ENCODE measurements at places on chromosomes 12 and 14.
A peak's percentile ranks its signal among the peaks of the same experiment; 100 is the strongest.

DNA sequence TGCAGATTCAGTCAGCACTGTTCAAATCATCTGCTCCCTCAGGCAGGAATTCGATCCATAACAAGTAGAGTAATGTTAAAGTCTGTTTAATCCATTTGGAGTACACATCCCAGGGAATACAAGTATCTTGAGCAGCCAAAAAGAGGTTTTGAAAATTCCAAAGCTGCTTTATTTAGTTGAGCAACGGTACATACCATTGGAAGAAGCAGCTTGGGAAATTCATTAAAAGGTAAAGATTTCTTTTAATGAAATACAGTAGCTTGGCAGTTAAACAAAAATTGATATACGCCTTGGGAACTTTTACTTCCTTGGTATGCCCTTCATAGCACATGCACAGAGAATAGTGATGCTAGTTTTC is 153.8 kb downstream of the LRIG3 start:
- DNase-seq = no peak

DNA sequence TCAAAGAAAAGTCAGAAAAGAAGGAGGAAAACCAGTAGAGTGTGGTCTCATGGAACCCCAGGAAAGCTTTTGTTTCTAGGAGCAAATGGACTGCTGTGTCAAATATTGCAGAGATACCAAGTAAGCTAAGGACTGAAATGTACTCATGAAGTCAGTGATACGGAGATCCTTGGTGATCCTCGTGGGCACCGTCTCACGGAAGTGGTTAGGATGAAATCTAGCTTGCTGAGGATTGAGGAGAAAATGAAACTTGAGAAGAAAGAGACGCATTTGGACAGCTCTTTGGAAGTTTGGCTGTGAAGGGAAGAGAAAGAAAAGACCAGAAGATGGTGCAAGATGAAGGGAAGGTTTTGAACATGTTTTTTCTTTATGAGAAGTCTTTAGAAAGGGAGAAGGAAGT is 104.0 kb upstream of the CCND2 start:
- DNase-seq = no peak

DNA sequence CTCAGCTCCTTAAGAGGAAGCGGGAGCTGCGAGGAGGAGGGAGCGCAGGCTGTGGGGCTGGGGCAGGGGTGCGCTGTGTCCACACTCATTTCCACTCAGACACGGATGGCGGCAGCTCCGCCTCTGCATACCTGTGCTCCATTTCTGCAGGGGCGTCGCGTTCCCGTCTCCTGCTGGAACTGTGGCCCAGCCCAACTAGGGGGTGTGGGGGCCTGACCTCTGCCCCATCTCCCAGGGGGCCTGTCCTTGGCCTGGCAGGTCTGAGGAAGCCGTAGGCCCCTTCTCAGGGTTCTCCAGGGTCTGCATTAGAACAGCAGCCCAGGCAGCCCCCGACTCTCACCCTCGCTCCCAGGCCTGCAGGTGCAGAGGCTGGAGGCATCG is 31.2 kb downstream of the FBRSL1 start:
- DNase-seq = no peak

GRCh38 chr14:26180221-26180620 is 417.6 kb downstream of the NOVA1 start:
- no peak for DNase-seq

GRCh38 chr14:96512602-96513397 is 10.6 kb downstream of the PAPOLA start:
- DNase-seq = no peak

- DNase-seq = no peak
Observed at GRCh38 chr12:57738661-57739237, at the start of gene AGAP2. Gene AGAP2, minus strand, starts transcription at chr12:57738742. Its CDS starts 496 bp downstream, at chr12:57738246.

- DNase-seq = no peak
Observed at GRCh38 chr12:58247633-58248032, 306.3 kb downstream of the ATP23 start.

DNA sequence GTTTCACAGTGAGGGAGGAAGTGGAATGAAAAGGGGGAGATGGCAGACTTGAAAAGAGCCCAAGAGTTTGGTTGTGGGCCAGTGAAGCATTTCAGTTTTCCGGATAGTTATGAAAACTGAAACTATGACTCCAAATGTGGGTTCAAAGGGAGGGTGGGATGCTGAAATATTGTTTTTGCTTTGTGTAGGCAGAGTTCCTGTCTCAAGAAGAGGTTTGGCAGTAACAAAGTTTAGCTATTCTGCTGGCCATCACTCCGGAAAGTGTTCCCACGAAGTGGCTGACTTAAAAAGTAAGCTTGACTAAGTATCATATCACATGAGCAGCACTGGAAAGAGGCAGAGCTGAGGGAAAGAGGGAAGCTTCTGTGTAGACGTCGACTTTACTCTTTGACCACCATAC is 85.2 kb downstream of the CAND1 start:
- no peak for DNase-seq

DNA sequence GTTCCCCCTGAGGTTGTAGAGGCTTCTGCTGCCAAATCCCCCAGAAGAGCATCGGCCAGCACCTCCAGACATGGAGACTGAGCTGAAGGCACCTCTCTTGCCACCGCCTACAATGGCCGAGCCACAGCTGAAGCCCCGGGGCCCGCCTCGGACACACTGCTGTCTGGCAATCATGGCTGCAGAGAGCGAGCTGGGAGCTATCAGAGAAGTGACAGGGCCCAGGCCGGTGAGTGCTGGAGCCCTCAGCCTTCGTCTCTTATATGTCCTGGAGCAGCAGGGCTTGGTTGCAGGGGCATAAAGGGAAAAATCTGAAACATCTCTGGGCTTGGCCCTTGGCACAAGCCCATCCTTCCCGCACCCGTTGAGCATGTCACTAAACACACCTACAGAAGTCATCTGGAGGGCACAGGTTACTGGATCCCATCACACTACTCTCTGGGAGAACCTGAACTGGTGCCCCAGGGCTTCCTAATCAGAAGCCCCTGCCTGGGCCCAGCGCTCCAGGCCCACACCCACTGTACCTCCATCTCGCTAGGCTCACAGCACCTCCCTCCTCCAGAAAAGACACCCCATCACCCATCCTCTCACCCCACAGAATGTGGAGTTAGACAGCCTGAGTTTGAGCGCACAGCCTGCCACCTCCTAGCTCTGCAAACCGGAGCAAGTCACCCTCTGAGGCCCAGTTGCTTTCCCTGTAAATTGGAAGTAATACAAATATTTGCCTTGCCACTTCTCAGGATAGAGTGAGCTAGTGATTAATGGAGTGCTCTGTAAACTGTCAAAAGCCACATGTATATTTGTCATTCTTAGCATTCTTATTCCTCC is at the start of gene KRT4:
Gene KRT4 (minus strand): TSS at position 232 of the 825 bp plus-strand sequence. CDS start 58 bp downstream, at position 174.
- DNase-seq = no peak

DNA sequence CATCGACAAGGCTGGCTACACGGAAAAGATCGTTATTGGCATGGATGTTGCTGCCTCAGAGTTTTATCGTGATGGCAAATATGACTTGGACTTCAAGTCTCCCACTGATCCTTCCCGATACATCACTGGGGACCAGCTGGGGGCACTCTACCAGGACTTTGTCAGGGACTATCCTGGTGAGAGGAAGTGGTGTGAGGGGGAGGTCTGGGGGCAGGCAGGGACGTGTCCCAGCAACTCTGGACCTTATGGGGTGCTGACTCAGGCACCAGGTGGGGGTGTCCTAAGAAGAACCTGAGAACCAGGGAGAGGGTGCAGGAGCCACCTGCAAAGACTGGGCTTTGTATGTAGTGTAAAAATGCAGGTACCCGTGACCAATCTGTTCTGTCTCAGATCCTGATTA is 5.2 kb downstream of the ENO2 start:
- no peak for DNase-seq

DNA sequence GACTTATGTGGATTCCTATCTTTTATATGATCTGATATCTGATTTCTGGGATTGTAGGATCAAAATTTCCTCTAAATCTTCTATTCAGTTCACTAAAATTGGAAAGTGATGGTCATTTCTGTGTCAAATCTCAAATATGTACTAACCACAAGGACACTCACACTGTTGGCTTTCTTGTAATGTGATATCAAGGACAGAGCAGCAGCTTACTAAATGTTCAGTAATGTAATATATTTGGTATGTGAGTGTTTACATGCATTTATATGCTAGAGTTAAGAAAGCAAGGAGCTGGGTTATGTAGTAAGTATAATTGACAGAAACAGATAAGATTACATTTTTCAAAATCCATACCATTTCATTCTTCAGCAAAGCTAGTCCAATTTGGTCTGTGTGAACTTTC is 16.5 kb downstream of the PUS7L start:
- DNase-seq = no peak

GRCh38 chr14:63638493-63638892 is 3.2 kb downstream of the WDR89 start:
- DNase-seq = no peak

GRCh38 chr12:121614872-121615467 is 11.4 kb upstream of the ORAI1 start:
- DNase-seq = no peak

DNA sequence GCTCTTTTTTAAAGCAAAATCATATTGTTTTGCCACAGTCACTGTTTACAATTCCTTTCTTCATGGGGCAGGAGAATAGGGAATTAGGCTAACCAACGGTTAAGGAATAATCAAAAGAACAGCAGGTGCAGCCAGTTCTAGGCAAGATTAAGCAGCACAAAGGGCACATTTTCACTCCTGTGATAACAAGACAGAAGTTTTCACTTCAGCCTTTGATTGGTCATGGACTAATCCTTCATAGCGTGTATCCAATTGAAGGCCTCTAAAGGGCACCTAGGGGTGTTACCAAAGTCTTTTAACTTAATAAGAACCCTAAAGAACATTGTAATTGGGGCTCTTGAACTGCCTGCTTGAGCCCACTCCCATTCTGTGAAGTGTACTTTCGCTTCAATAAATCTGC is 206.9 kb upstream of the AMIGO2 start:
- DNase-seq = no peak

- peak; percentile 42 for DNase-seq
Observed at GRCh38 chr12:78888568-78888967, 24.0 kb downstream of the SYT1 start.

DNA sequence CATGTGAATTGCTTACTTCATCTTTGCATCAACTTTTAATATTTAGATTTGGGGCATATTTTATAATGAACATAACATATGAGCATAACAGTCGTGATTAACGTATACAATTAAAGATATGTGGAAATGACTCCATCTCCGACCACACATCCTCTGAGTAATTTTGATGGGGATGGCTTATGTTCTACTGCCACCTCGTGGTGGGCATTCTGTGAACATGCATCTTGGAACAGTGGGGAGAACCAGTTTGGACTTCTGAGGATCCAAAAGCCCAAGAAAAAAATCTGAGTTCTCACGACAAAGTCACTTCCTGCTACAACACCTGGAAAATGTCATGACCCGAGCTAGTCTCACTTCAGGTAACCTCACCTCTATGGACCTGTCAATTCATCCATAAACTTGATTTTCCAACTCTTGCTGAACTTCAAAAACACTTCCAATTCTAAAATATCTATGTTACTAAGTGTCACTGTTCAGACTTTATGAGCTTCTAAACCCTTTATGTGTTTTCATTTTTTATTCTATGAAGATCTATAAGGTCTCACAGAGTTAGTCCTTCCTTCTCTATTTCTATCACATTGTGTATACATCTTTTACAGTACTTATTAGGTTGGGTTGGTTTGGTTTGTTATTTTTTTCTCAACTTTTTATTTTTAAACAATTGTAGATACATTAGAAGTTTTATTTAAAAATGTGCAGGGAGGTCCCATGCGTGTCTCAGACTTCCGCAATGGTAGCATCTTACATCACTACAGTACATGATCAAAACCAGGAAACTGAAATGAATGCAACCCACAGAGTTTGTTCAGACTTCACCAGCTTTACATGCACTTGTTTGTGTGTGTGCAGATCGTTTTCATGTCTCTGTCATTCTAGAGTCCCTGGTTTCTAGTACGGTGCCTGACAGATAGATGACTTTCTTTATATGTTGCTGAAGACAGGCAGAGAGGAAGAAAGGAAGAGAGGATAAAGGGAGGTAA is 38.2 kb upstream of the STAB2 start:
- DNase-seq = peak; percentile 79

DNA sequence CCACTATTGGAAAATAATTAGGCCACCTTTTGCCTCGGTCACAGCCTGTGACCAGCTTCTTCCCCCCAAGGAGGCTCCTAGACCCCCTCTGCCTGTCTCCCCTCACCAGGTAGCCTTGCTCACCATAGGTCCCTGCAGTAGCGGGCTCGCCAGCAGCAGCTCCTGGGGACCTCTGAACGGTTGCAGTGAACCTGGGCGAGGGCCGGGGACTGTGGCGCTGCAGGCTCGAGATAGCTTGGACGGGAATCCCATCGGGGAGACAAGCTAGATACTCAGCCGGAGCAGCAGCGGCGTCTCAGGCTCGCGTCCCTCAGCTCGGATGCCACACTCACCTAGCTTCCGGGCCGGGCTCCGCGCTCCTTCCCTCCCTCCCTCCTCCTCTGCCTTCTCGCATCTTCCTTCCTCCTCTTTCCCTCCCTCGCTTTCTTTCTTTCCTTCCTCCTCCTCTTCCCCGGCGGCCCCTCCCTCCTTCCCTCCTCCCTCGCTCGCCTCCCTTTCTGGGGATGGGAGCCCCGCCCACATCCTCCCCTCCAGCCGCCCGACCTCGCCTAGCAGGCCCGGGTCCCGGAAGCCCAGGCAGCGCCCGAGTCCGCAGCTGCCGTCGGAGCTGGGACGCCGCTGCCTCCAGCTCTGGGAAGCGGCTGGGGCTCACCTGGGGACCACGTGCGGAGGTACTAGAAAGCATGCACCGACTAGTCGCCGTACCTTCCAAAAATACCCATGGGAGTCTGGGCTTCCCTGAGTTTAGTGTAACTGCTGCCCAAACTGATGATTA is at the start of gene BMP4:
Gene BMP4 (minus strand): TSS at position 399 of the 775 bp plus-strand sequence. CDS start 4,603 bp downstream, outside the sequence.
- DNase-seq = no peak

DNA sequence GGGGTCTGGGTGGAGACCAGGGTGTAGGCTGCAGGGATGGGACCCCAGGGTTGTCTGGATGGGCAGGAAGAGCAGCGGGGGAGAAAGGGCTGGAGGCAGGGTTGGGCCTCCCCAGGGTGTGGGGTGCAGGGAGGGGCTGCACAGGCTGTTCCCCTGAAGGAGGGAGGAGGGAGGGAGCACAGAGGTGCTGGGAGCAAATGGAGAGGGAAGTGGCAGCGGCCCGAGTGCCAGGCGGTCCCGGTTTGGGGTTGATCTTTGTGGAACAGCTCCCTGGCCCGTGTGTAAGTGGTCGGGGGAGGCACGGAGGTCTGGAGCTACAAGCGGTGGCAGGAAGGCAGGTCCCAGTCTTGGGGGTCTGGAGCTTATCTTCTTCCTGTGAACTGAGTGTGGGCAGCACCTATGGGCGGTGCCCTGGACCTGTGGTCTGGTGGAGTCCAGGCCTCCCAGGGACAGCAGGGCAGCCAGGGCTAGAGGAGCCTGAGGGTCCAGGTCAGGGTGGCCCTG is 391.6 kb downstream of the TMEM121 start:
- no peak for DNase-seq

- no peak for DNase-seq
Observed at GRCh38 chr12:130700492-130701401, 15.4 kb downstream of the RIMBP2 start.

DNA sequence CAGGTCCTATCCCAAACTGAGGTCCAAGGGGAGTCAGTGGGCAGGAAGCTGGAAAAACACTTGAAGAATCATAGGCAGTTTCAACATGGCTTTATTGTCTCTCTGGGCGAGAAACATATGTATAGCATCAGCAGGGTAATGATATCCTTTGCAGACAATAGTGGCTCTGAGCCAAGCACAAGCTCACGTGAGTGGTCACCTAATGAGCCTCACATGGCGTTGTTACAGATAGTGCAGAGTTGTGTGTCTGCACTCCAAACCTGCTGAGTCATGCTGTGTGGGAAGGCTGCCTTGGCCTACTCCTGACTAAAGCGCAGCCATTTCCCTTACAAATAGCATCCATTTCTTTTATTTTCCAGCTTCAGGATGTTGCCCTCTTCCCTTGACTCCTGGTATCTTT is 105.2 kb upstream of the SYT1 start:
- no peak for DNase-seq

- no peak for DNase-seq
Observed at GRCh38 chr12:49342914-49343731, 3.6 kb upstream of the DNAJC22 start.

Data from NAMALWA (cell line).